ENCODE measurements at places on chromosomes 2 and 18.

DNA sequence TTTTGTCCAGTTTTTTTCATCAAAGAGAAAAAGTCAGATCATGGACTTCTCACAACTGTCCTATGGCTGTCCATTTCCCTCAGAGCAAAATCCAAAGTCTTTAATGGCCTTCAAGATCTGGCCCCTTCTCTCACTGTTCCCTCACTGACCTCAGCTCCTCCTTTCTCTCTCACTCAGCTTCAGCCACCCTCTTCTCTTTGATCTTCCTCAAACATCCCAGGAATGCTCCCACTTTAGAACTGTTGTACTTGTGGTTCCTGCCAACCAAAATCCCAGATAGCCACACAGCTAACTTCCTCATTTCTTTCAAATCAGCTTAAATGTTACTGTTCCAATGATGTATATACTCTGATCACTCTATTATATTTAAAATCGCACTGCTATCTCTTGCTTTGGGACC lies 82.9 kb downstream of the NUP35 start:
- no peak for DNase-seq

DNA sequence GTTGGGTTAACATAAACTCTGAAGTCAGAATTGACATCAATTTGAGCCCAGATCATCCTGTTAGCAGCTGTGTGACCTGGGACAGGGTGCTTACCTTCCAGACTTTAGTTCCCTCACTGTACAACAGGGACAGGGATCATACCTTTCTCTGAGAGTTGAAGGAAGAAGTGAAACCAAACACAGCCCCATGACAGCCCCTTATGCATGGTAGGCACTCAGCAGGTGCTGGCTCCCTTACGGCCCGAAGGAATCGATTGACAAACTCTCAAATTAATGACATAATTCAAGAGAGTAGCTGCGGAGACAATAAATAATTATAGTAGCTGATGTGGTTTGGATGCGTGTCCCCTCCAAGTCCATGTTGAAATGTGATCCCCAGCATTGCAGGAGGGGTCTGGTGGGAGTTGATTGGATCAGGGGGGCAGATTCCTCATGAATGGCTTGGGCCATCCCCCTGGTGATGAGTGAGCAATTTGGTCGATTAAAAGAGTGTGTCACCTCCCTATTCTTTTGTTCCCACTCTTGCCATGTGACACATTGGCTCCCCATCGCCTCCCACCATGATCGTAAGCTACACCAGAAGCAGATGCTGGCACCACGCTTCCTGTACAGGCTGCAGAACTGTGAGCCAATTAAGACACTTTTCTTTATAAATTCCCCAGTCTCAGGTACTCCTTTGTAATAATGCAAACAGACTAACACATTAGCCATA lies 72.4 kb downstream of the ODC1 start:
- DNase-seq: no peak

DNA sequence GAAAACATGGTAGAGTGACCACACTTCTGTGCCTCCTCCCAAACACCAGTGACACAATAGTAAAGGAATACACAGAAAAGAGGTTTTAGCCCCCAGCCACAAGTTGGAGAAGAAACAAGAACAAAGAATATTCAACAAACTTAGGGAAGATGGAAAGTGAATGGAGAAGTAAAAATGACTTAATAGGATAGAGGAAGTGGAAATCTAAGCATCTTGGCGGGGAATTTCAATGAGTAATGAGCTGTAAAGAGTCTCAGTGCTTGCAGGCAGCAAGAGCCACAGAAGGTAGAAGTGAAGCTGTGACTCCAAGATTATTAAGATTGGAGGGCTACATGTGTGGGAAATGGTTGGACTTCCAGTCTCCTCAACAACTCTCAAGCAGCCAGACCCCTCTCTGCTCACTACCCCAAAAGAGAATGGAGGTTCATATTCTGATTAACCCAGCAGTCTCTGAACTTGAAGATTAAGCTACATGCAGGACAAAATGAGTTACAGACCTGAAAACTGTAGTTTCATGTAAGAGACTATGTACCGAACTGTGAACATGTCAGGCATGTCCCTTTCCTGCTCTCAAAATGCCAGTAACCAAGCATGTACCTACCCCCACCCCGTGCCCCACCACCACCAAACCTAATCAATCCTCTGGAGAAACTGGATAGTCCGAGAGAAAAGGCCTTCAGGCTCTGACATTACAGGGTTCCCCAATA lies 16.9 kb upstream of the HNRNPLL start:
- no peak for DNase-seq

- no peak for DNase-seq
Measured at GRCh38 chr2:3580449-3580848, 5.4 kb downstream of the RPS7 start.

DNA sequence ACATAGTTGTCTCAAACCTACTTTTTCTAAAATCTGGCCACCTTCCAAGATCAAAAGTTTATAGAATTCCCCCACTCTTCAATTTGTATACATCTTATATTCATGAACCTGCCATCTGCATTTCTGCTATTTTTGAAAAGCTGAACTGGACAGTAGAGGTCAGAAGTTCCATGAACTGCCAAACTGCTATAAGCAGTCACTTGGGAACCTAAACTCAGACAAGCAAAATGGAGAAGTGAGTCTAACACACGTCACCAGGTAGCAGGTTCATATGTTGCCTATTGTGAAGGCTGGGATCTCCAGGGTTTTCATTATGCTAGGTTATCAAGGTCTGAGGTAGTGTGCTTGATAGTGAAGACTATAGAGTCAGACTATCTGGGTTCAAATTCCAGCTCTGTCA lies 2.0 kb upstream of the MYO1B start:
- no peak for DNase-seq

DNA sequence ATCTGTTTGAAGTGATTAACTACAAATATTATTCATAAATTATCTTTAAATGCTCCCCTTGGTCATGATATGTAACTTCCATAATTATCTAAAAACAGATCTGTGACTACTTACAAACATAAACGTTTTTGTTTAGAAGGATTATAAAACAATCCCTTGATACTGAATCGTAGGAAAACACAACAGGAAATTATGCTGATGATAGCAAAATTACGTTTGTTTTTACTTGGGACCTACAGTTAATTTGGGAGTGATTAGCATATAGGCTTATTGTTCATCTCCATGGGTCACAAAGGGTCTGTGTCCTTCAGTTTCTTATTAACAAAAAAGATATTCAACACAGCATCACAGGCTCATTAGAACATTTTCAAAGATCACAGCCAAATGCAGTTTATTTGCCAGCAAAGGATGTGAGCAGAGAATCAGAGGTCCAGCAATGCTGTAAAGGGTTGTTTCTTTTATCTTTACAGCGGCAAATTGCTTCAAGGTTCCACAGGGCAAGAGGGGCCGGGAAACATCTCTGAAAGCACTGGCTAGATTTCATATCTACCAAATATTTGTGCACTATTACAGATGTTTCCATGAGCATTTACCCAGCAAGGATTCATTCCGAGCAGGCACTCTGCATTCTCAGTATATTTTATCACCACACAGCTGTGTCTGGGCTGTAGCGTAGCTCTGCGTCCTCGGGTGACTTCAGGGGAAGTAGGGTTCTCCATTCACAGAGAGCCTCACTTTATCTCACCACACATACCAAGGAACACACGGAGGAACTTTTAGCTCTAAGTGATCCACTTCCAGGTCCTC lies 4.1 kb downstream of the CCDC195 start:
- no peak for DNase-seq

DNA sequence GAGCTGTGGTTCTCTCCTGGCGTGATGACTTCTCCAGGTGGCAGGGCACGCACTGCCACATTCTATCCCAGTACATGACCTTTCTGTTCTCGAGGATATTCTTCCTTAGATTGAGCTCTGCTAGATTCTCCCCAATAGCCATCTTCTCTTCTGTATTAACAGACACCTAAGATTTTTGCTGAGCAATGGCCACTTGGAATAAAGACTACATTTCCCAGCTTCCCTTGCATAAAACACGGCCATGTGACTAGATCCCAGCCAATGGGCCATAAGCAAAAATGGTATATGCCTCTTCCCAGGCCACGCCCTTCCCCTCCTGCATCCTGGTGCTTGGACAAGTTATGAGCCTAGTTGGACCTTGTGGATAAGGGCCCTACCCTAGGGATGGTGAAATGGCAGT lies 82.1 kb downstream of the EIF2AK3 start:
- no peak for DNase-seq

DNA sequence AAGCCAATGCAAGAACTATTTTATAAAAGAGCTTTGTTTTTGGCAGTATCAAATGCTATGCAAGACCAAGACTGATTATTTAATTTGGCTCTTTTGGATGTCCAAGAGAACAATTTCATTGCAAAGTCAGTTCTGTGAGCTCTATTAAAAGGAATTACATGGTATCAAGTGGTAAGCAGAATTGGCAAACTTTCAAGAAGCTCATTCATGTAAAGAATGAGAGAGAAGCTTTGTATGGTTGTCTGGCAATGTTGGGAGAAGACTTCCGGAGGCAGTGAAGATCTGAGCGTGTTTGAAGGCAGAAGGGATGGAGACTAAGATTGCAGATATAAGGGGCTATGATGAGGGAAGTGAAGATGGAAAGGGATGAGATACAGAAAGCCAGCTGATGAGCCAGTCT lies 49.6 kb downstream of the CPS1 start:
- no peak for DNase-seq

DNA sequence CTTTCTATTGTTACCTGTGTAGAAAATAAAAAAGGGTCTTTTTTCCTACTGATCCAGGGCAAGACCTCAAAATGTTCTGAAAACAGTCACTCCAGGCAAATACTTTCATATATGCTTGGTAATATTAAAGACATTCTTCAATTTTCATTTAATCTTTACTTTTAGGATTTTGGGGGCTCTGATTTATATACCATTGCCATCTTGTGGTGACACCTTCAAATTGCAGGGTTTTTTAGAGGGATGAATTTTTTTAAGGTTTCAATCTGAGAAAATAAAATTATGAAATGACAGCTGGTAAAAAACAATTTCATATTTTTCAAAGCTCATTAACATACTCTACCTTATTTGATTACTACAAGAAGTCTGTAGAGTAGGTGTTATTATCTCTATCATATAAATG lies 26.8 kb downstream of the MAPK4 start:
- DNase-seq: no peak

DNA sequence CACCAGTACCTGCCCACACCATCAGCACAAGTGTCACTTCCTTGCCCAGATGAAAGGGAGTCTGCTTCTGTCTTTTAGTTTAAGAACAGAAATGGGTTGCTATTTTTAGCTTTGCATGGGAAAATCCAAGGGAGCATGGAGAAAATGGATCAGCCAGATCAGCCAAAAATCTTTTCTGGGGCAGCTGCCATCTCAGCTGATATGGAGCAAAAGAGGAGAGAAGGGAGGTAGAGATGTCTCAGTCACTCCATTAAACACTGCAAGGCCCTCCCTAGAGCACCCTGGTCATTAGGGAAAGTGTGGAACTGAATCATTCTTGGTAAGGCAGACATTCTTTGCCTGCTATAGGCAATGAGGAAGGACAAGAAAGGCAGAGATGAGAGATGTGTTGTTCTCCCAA lies 79.9 kb downstream of the CTAGE1 start:
- no peak for DNase-seq

DNA sequence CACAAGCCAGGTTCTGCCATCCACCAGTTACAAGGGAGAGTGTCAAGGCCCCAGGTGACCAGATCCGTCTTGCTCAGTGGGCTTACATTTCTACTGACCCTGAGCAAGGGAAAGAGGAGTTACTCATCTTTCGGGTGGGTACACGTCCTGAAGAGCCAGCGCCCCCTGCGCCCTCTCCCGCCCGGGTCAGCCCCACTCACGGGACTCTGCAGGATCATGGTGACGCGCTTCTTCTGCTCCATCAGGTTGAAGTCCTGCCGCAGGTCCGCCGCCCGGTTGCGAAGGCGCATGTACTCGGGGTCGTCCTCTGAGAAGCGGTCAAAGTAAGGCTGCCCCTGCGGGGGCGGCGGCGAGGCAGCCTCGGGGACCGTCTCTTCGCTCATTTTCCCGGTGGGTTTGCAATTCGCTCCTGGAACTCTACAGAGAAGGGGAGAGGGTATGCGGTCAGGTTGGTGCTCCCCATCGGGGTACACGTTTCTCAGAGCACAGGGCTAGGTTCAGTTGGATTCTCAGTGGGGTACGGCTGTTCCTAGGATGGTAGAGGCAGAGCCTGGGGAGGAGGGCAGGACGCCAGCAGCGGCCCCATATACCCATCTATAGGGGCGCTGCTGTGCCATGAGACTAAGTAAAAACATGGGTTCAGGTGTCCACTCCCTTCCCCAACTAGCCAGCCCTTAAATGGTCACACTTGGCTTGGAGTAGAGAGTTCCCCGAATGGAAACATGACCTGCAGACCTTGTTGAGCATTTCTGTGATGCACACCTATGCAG lies 61.8 kb downstream of the ADD2 start:
- DNase-seq: no peak

- DNase-seq: no peak
Measured at GRCh38 chr2:177806025-177806424, 266.6 kb downstream of the PDE11A start.

DNA sequence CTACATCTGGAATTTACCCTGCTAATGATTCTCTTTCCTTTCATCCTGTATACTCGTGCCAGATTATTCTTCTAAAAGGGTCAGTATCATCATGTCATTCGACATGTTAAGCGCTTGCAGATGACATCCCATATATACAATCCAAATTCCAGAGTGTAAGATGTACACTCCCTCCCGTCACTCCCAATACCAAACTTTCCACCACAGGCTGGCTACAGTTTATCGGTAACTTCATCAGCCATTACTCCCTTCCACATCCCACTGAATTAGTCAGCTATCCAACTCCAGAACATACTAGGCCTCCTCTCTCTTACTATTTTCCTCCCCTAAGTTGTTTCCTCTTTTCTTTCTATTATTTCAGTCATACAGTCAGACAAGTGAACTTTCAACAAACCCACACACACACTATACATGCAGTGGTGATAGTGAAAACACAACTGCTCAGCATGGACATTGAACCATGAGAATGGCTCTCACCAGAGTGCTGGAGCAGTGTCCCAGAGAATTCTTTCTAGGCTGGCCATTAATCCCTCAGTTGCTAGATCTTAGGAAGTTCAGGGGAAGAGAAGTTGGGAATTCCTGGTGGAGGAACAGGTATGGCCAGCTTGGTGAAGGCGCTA lies 10.6 kb upstream of the NMI start:
- DNase-seq: no peak

GRCh38 chr18:76619261-76619620 lies 124.2 kb upstream of the ZNF516 start:
- no peak for DNase-seq
